Endodermal cell (in vitro differentiated cells): ENCODE measurements at places on chromosomes 4 and X. TPM values are rescaled to one million over a fixed set of nuclear protein-coding genes. Genes with fewer than 3 reads are reported as not detected.

DNA sequence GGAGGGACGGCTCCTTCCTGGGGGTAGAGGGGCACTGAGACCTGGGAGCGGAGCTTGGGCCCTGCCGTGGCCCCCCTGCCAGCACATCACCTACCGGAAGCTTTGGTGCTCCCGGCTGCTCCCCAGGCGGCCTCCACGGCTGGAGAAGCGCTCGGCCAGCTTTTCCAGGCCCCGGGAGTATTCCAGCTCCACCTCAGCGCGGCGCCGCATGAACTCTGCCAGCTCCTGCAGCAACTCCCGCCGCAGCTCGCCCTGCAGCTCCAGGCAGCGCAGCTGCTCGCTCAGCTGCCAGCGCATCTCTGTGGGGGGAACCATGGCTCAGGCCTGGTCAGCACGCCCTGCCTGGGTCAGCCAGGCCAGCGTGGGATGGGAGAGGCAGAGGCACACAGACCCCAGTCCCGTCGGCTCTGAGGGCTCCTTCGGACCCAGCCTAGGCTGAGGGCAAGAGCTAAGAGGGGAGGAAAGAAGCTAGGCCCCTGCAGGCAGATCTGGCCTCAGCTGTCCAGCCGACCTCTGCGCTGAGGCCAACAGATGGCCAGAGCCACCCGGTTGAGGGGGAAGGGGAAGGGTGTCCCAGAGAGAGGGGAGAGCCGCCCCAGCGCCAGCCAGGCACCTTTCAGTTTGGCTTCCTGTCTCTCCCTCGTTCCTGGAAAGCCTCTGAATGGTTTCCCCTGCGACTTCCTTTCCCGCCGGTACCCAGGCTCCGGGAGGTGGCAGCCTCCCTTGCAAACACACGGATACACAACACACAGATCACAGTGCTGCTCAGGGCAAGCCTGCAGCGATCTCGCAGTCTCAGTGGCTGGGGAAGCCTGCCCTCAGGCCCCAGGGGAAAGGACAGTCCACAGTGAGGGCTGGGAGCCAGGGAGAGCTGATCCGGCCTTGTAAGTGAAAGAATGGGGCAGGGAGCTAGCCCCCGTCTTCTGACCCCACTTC lies 4.3 kb downstream of the ARHGAP4 start:
- H3K27ac ChIP-seq: no peak overlapping the region
- H3K36me3 ChIP-seq: no peaks in the 10 kb centered on the region
- H3K27me3 ChIP-seq: no peaks in the 10 kb centered on the region

DNA sequence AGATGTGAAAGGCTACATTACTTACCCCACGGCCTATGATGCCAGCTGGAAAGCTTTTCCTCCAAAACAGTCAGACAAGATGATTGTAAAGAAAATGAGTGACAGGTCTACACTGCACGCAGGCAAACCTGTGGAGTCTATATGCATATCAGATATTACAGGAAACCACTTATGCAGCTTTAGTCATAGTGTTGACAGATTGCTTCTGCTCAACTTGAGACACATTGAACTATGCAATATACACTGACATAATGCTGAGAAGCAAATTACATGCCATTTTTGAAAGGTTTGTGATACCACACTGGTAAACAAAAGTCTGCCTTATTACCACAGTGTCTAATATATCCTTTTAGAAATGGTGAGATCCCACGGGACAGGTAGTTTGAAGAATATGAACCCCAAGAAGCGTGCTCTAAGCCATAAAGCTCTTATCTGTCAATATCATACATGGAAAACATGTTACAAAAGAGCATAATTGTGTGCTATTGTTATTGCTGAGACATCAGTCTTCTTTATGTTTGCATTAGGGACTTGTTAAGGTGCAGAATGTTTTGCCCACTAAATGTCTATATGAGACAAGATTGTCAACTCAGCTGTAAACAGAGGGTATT lies 1835.8 kb upstream of the TENM3 start:
- H3K4me1 ChIP-seq: no peaks in the 10 kb centered on the region
- no peak overlapping the region for H3K27ac ChIP-seq
- no peak overlapping the region for H3K4me3 ChIP-seq
- DNase-seq: no peak
- H3K27me3 ChIP-seq: no peaks in the 10 kb centered on the region
- no peaks in the 10 kb centered on the region for H3K36me3 ChIP-seq

- H3K27ac ChIP-seq: no peak overlapping the region
- no peaks in the 10 kb centered on the region for H3K36me3 ChIP-seq
- H3K4me1 ChIP-seq: peaks cover 19% of the 10 kb centered on the region
These were observed 47.9 kb downstream of the RBPJ start for GRCh38 chr4:26368685-26369084.

DNA sequence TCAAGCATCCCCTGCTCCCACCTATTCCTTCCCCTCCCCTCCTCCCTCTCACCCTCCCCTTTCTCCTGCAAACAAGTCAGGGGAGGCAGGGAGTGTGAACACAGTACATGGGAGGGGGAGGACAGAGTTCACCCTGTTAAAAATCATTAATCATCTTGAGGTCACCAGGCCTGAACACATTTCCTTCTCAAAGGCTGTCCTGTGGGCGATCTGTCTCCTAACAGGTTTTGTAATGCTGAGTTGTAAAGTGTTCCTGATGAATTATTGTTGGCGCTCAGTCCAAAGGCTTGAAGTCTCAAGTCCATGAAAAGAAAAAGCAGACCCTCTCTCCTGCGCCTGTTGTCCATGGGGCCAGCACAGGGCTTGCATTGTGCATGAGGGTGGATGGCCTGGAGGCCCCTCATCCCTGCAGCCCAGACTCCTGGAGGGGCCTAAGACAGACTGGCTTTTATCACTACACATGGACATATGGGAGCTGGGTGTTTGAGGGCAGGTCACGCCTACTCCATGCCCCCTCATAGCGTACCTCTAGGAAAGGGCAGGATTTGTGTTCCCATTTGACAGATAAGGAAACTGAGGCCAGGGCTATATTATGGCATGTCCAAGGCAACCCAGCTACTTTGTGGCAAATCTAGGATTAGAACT lies 189.1 kb downstream of the RAB28 start:
- H3K36me3 ChIP-seq: no peaks in the 10 kb centered on the region
- H3K4me1 ChIP-seq: no peaks in the 10 kb centered on the region
- DNase-seq: no peak
- H3K27me3 ChIP-seq: no peaks in the 10 kb centered on the region
- H3K4me3 ChIP-seq: no peak overlapping the region

DNA sequence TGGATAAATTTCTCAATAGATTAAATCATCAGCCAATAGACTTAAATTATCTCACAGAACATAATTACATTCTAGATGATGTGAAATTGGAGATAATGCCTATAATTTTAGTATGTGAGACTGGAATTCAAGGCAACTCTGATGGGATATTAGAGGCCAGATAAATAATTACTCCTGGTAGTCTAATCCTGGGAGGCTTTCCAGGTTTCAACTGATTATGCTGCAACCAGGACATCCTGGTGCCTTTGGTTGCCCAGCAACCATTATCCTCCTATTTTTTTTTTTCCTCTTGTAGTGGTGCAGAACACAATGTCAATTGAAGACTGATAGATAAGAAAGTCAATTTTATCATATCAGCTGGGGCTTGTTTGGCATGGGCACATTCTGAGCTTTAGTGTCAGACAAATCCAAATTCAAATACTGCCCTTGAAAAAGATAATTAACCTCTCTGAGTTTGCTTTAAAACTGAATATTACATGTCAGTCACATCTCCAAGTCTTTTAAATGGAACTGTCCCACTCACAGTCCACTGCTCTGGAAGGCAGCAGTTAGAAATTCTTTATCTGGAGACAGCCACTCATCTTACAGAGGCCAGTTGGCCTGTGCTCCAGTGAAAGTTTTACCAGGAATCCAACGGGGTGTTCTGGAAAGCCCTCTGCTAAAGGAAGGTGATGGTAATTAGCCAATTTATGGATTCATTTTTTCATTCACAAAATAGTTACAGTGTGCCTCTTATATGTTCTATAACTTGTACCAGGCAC lies 95.3 kb upstream of the GUCY1A1 start:
- no peaks in the 10 kb centered on the region for H3K36me3 ChIP-seq
- no peak overlapping the region for H3K27ac ChIP-seq
- DNase-seq: no peak
- no peak overlapping the region for H3K4me3 ChIP-seq
- peaks cover 5% of the 10 kb centered on the region for H3K4me1 ChIP-seq
- H3K27me3 ChIP-seq: no peaks in the 10 kb centered on the region

GRCh38 chr4:152682143-152682941 lies 2.5 kb upstream of the TMEM154 start:
- no peak overlapping the region for H3K4me3 ChIP-seq
- peaks cover 6% of the 10 kb centered on the region for H3K4me1 ChIP-seq
- no peak overlapping the region for H3K27ac ChIP-seq
- H3K27me3 ChIP-seq: peaks cover 5% of the 10 kb centered on the region

DNA sequence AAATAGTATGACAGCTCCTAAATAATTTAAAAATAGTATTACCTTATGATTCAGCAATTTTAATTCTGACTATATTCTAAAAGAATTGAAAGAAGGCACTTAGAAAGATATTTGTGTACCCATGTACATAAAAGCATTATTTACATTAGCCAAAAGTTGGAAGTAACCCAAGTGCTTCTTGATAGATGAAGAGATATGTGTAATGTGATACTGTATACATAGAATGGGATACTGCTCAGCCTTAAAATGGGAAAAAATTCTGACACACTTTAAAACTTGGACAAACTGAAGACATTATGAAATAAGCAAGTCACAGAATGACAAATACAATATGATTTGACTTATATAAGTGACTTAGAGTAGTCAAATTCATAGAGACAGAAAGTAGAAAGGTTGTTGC lies 112.2 kb downstream of the IDS start:
- H3K4me1 ChIP-seq: no peaks in the 10 kb centered on the region
- no peaks in the 10 kb centered on the region for H3K36me3 ChIP-seq
- H3K27me3 ChIP-seq: no peaks in the 10 kb centered on the region
- no peak overlapping the region for H3K4me3 ChIP-seq
- no peak overlapping the region for H3K27ac ChIP-seq

DNA sequence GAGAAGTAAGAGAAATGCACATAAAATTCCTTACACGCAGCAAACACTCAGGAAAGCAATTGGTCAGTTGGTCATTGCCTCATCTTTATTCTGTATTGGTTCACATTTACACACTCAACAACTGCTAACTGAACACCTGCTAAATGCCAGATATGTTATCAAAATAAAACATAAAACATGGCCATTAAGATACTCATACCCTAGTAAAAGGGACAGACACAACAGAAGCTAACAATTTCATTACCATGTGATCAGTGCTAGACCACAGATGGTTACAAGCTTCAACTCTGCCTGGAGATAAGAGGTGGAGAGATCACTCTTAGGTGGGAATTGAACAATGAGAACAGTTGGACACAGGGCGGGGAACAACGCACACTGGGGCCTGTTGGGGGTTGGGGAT lies 26.2 kb downstream of the TEC start:
- no peaks in the 10 kb centered on the region for H3K27me3 ChIP-seq
- no peak overlapping the region for H3K27ac ChIP-seq
- no peaks in the 10 kb centered on the region for H3K4me1 ChIP-seq
- no peaks in the 10 kb centered on the region for H3K36me3 ChIP-seq

DNA sequence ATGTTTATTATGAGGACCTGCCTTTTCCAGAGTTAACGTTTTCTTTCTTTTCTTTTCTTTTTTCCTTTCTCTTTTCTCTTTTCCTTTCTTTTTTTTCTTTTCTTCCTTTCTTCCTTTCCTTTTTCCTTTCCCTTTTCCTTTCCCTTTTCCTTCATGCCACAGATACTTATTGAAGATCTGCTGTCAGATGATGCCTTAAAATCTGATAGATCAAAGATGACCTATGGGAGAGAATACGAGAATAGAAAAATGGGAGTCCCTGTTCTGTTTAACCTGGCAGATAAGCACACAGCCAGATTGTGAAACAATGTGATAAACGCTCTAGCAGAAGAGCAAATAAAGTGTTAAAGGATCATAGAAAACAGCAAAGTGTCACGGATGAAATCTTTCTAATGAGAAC lies 38.9 kb downstream of the AFF1 start:
- DNase-seq: no peak
- no peaks in the 10 kb centered on the region for H3K27me3 ChIP-seq
- peaks cover 17% of the 10 kb centered on the region for H3K36me3 ChIP-seq
- no peak overlapping the region for H3K4me3 ChIP-seq
- no peak overlapping the region for H3K27ac ChIP-seq

- no peaks in the 10 kb centered on the region for H3K27me3 ChIP-seq
- no peak overlapping the region for H3K4me3 ChIP-seq
- no peaks in the 10 kb centered on the region for H3K36me3 ChIP-seq
- H3K27ac ChIP-seq: no peak overlapping the region
- no peaks in the 10 kb centered on the region for H3K4me1 ChIP-seq
These were observed 59.3 kb downstream of the RWDD4 start for GRCh38 chr4:183599690-183600089.

DNA sequence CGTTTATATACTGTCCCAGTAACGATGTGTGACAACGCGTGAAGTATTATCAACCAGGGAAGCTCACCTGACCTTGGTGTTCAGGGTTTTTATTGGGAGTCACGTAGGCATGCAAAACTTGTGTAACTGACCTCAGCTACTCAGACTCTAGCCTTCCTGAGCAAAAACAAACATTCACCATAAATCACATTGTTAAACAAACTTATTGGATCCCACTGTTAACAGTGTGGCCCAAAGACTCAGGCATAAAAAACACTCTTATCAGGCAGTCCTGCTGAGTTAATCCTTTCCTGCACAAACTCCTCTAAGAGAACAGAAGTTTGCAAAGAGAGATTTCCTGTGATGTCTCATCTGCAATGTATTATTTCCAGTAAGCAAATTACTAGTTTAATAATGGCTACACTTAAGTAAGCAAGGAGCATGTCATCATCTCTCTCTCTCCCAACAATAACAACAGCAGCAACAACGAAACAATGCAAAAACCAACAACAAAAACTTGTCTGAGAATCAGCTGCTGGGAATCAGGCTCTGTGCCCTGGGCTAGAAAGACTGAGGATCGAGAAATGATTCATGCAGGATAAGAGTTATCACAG lies 12.0 kb downstream of the GAGE1 start:
- H3K4me1 ChIP-seq: no peaks in the 10 kb centered on the region
- H3K27me3 ChIP-seq: no peaks in the 10 kb centered on the region
- no peak for DNase-seq

GRCh38 chrX:14872355-14872754 lies 514 bp downstream of the FANCB start:
- no peak for DNase-seq
- H3K36me3 ChIP-seq: peaks cover 16% of the 10 kb centered on the region
- H3K4me3 ChIP-seq: peak overlapping the region; percentile 85
- no peak overlapping the region for H3K27ac ChIP-seq
- no peaks in the 10 kb centered on the region for H3K27me3 ChIP-seq

- no peak overlapping the region for H3K27ac ChIP-seq
- DNase-seq: peak; percentile 39
- H3K4me1 ChIP-seq: peaks cover 4% of the 10 kb centered on the region
These were observed 14.2 kb downstream of the RGS12 start for GRCh38 chr4:3307060-3307459.

STAG2 gene
- 73.7 to 84.4 TPM (median 84.3 TPM) in 3 replicates for total RNA-seq

DUX4 gene
- not detected in 3 replicates for total RNA-seq

SLC34A2 gene
- total RNA-seq: 2.9 to 4.3 TPM (median 4.2 TPM) in 3 replicates

HSFX2 gene
- 0.50 TPM in 1 of 2 replicates, not detected in the other for total RNA-seq

NSG1 gene
- total RNA-seq: 6.0 and 7.1 TPM in 2 replicates

LIAS gene
- 16.8 to 17.9 TPM (median 17.7 TPM) in 3 replicates for total RNA-seq
